ENCODE measurements at places on chromosomes 2 and 18. TPM values are rescaled to one million over a fixed set of nuclear protein-coding genes. Genes with fewer than 3 reads are reported as not detected.

Gene KHK
- 2.4 TPM for polyA plus RNA-seq

GRCh38 chr18:11104307-11104706, 45.1 kb downstream of the PIEZO2 start:
- peaks cover 2% of the 10 kb centered on the region for H3K4me1 ChIP-seq
- H3K4me3 ChIP-seq = no peak overlapping the region
- DNase-seq = no peak
- no peaks in the 10 kb centered on the region for H3K36me3 ChIP-seq
- no peaks in the 10 kb centered on the region for H3K27me3 ChIP-seq

Gene MROH2A
- not detected for polyA plus RNA-seq

Gene LIPG
- 7.5 TPM for polyA plus RNA-seq

DNA sequence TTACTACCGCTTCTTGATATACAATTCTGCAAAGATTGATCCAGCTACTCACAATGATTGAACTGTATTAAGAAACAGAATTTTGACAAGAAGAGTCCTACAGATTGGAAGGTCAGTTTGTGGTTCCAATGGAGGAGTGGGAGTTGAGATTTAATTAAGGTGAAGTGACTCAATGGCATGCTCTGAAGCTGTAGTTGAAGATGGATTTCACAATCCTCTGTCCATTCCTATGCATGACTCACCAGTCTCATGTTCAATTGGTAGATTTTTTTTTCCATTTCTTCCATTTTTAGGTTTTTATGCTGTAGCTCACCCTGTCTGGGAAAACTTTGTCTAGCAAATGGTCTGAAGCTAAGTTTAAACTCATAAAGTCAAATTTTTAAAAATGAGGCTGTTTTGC, 83.3 kb downstream of the DPP4 start:
- H3K27ac ChIP-seq = no peak overlapping the region
- no peak for DNase-seq
- H3K4me1 ChIP-seq = no peaks in the 10 kb centered on the region
- no peak overlapping the region for H3K4me3 ChIP-seq
- no peaks in the 10 kb centered on the region for H3K27me3 ChIP-seq

Gene CRYBA2
- not detected for polyA plus RNA-seq

- no peak for DNase-seq
- no peak overlapping the region for H3K27ac ChIP-seq
- H3K4me1 ChIP-seq = no peaks in the 10 kb centered on the region
- no peak overlapping the region for H3K4me3 ChIP-seq
Measured at GRCh38 chr2:152251811-152252210, 76.2 kb upstream of the STAM2 start.

DNA sequence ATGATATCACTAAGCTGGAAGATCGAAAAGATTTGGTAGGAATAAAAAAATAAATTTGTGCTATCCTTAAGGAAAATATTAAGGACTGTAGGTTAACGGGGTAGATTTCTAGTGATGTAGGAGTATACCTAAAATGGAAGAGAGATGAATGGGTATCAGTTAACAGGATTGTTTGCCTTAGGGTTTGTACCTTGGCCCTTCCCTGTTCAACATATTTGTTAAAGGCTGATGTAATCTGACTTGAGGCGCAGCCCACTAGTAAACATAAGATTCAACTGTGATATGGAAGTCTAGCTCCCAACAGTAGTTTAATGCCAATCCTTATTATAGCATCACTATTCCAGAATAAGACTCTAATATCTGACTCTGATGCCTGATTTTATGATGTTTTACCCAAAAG, 685.2 kb downstream of the DCC start:
- H3K27ac ChIP-seq = no peak overlapping the region
- no peaks in the 10 kb centered on the region for H3K27me3 ChIP-seq
- DNase-seq = no peak
- H3K36me3 ChIP-seq = no peaks in the 10 kb centered on the region
- H3K4me3 ChIP-seq = no peak overlapping the region

Gene RUFY4
- polyA plus RNA-seq = 0.14 TPM

- peak overlapping the region; percentile 71 for H3K27ac ChIP-seq
- peaks cover 25% of the 10 kb centered on the region for H3K4me1 ChIP-seq
- H3K4me3 ChIP-seq = no peak overlapping the region
- H3K27me3 ChIP-seq = no peaks in the 10 kb centered on the region
- H3K36me3 ChIP-seq = no peaks in the 10 kb centered on the region
- DNase-seq = peak; percentile 44
Measured at GRCh38 chr18:56563568-56563967, 74.8 kb downstream of the TXNL1 start.

Gene RAD51AP2
- polyA plus RNA-seq = 0.08 TPM

Gene D2HGDH
- 16.1 TPM for polyA plus RNA-seq

Gene L3MBTL4
- polyA plus RNA-seq = 1.3 TPM

Gene TXNL4A
- 82.1 TPM for polyA plus RNA-seq

Gene ACKR3
- 24.9 TPM for polyA plus RNA-seq

Gene UGT1A10
- not detected for polyA plus RNA-seq

- no peak overlapping the region for H3K4me3 ChIP-seq
- no peaks in the 10 kb centered on the region for H3K4me1 ChIP-seq
- no peak overlapping the region for H3K27ac ChIP-seq
- H3K36me3 ChIP-seq = no peaks in the 10 kb centered on the region
- H3K27me3 ChIP-seq = peaks cover 10% of the 10 kb centered on the region
Measured at GRCh38 chr18:57210716-57211411, 64.0 kb downstream of the BOD1L2 start.

GRCh38 chr2:217147818-217148217, 288.0 kb upstream of the TNP1 start:
- H3K36me3 ChIP-seq = no peaks in the 10 kb centered on the region
- H3K27ac ChIP-seq = no peak overlapping the region
- no peak overlapping the region for H3K4me3 ChIP-seq
- DNase-seq = no peak
- no peaks in the 10 kb centered on the region for H3K27me3 ChIP-seq

DNA sequence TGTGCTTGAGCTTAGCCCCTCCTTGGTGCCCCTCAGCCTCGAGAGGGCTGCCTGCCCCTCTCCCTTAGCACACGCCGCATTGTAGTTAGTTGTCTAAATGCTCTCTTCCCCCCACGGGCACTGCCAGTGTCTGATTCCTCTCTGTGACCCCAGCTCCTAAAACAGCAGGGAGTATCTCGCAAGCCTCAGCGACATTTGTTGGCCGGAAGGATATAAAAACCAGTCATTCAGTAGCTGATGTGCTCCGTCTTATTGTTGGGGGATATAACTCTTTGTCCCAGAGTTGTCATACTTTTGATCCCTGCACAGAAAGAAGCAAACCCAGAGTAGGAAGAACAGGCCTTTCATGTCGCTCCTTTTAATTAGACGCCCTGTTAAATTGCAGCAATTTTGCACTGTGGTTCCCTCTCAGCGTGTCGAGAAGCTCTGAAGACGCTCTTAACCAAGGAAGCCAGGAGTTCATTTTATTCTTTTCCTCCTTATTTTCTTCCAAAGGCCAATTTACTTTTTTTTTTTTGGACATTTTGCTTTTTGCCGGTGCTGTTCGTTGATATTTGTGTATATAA, 201.8 kb downstream of the KLHL29 start:
- no peak for DNase-seq
- H3K27me3 ChIP-seq = no peaks in the 10 kb centered on the region
- no peak overlapping the region for H3K27ac ChIP-seq
- no peak overlapping the region for H3K4me3 ChIP-seq

- no peak for DNase-seq
- H3K4me1 ChIP-seq = no peaks in the 10 kb centered on the region
- no peak overlapping the region for H3K4me3 ChIP-seq
- no peaks in the 10 kb centered on the region for H3K27me3 ChIP-seq
Measured at GRCh38 chr2:75602724-75603342, 42.1 kb upstream of the EVA1A start.

- H3K4me1 ChIP-seq = no peaks in the 10 kb centered on the region
- no peak for DNase-seq
- H3K4me3 ChIP-seq = no peak overlapping the region
- H3K27me3 ChIP-seq = no peaks in the 10 kb centered on the region
Measured at GRCh38 chr18:21344860-21345259, 102.8 kb downstream of the GREB1L start.

GRCh38 chr2:144443837-144444817, 75.8 kb downstream of the ZEB2 start:
- H3K36me3 ChIP-seq = peaks cover 21% of the 10 kb centered on the region
- H3K4me1 ChIP-seq = peaks cover 18% of the 10 kb centered on the region
- H3K27me3 ChIP-seq = no peaks in the 10 kb centered on the region
- DNase-seq = no peak
- H3K27ac ChIP-seq = peak overlapping the region; percentile 67

Gene CCDC141
- polyA plus RNA-seq = 62.1 TPM

Gene MBP
- 9.1 TPM for polyA plus RNA-seq

DNA sequence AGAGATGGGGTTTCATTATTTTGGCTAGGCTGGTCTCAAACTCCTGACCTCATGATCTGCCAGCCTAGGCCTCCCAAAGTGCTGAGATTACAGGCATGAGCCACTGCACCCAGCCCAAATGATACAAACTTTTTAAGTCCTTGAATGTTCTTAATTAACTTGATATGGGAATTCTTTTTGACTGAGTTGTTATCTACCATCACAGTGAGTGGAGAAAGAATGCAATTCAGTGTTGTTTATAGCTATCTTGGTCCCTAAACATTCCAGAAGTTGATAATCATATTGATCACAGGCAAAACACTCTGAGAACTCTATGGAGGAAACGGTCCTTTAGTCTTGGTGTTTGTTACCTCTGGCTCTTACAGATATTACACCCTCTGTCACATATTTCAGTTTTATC, 1072.5 kb downstream of the SUCLG1 start:
- H3K4me3 ChIP-seq = no peak overlapping the region
- DNase-seq = no peak

Gene INHA
- 1.3 TPM for polyA plus RNA-seq

- DNase-seq = peak; percentile 37
- no peaks in the 10 kb centered on the region for H3K27me3 ChIP-seq
- H3K36me3 ChIP-seq = no peaks in the 10 kb centered on the region
- no peaks in the 10 kb centered on the region for H3K4me1 ChIP-seq
- no peak overlapping the region for H3K4me3 ChIP-seq
- H3K27ac ChIP-seq = no peak overlapping the region
Measured at GRCh38 chr2:149733936-149734685, 146.5 kb upstream of the MMADHC start.

Gene GAL3ST2
- polyA plus RNA-seq = 0.25 TPM

GRCh38 chr2:241053576-241054251, 48.4 kb downstream of the MTERF4 start:
- no peaks in the 10 kb centered on the region for H3K36me3 ChIP-seq
- H3K27ac ChIP-seq = no peak overlapping the region
- H3K4me3 ChIP-seq = no peak overlapping the region

Gene FAM228A
- polyA plus RNA-seq = 0.22 TPM
